B cell (primary cell): ENCODE measurements at places on chromosomes 4 and X. TPM values are rescaled to one million over a fixed set of nuclear protein-coding genes. Genes with fewer than 3 reads are reported as not detected.

Gene SLC9B1
- 1.9 and 2.1 TPM in 2 replicates for total RNA-seq

Gene NR0B1
- not detected in 2 replicates for total RNA-seq

Gene HDX
- 2.6 and 3.2 TPM in 2 replicates for total RNA-seq

Gene IL13RA2
- total RNA-seq: not detected in 2 replicates

Gene FRAS1
- 0.05 and 0.12 TPM in 2 replicates for total RNA-seq

Gene TCEANC
- 10.0 and 10.7 TPM in 2 replicates for total RNA-seq

Gene MID1IP1
- 46.2 and 47.8 TPM in 2 replicates for total RNA-seq

Gene ADAMTS3
- not detected in 2 replicates for total RNA-seq
